ENCODE measurements at places on chromosomes 6 and 20. TPM values are rescaled to one million over a fixed set of nuclear protein-coding genes. Genes with fewer than 3 reads are reported as not detected.

CCN5 gene
- 25.3 TPM for total RNA-seq

TGM2 gene
- 109 TPM for total RNA-seq

LRRC73 gene
- 0.50 TPM for total RNA-seq

BCAS1 gene
- under 0.01 TPM for total RNA-seq

OR2J3 gene
- total RNA-seq: not detected

DEFB114 gene
- total RNA-seq: not detected

PKIB gene
- total RNA-seq: 11.1 TPM
